Right ventricle myocardium superior (tissue), 1 donor: ENCODE measurements at places on chromosomes 12 and 14. TPM values are rescaled to one million over a fixed set of nuclear protein-coding genes. Genes with fewer than 3 reads are reported as not detected.

The NUDT14 gene
- 32.2 TPM for total RNA-seq

DNA sequence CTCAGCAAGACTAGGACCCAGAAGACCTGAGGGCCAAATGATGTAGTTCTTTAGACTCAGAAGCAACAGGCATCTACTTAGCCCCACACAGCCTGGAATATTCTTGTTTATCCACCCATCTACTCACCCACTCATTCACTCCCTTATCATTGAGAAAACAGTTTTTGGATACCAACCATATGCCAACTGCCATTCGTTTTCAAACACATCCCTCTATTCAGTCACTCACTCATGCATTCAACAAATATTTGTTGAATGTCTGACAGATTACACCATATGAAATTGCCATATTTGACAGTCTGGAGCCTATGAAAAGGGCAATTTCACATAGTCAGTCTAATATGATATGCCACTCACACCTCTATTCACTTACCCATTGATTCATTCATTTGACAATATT, 103.2 kb downstream of the NT5DC3 start:
- no peak for DNase-seq

GRCh38 chr14:58414845-58415244, 12.5 kb downstream of the TIMM9 start:
- no peak for DNase-seq

GRCh38 chr12:56257071-56257470, 1.1 kb downstream of the ANKRD52 start:
- no peak for DNase-seq

DNA sequence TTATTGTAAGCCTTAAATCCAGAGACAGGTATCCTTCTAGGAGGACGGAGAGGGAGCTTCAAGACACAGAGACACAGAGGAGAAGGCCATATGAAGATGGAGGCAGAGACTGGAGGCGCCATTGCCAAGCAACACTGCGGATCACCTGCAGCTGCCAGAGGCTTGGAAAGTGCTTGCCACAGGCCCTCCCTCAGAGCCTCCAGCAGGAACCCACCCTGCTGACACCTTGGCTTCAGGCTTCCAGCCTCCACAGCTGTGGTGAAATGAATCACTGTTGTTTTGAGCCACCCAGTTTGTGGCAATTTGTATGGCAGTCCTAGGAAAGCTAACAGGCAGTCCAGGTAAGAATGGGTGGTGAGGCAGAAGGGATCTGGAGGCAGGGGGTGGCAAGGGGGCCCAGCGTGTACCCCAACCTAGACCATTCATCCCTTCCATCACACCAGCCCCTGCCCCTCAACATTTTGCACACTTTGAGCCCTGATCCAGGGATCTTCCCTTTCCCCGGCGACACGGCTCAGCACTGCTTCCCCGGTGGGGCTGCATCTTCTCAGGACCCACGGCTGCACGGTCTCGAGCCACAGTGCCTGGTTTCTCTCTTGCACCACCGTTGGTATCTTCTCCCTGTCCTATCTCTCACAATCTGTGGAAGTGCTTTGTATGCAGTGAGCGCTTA, 22.3 kb upstream of the BCDIN3D start:
- no peak for DNase-seq

DNA sequence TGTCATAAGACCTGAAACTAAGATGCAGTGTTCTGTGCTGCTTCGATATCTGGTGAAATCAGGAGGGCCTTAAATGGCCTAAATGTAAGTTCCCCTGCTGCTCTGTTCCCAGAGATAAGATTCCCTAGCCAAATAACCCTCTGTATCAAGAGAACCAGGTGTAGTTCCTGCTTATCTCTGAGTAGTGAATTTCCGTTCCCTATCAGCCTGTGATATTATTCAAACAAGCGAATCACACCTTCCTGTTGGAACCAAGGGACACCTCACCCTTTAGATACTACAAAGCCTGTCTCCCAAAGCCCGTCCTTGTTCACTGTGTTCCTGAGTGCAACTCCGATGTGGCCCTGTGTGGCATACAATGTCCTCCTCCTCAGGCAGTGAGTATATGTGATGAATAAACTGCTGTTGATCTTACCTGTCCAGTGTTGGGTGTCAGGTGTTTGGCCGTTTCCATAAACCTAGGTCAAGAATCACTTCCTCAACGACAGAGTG, 52.2 kb upstream of the COCH start:
- no peak for DNase-seq

DNA sequence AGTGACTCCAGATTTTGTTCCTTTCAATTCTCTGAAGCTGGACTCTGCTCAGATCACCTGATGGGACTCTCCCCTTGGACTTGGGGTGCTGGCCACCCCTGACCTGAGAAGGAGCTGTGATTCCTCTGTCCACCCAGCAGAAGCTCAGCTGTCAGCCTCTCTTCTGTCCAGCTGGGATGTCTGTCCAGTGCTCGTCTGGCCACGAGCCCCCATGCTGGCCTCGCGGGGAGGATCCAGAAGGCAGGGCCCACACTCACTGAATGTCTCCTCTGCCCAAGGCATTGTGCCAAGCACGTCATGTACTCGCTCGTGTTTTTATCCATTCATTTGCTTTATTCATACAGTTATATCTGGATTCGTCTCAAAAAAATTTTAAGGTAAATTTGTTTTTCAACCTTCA, 14.2 kb upstream of the SLC24A4 start:
- DNase-seq: no peak

The KITLG gene
- total RNA-seq: 10.1 TPM

The BTBD7 gene
- 15.9 TPM for total RNA-seq

GRCh38 chr12:88258396-88258795, 116.3 kb downstream of the TMTC3 start:
- DNase-seq: no peak

DNA sequence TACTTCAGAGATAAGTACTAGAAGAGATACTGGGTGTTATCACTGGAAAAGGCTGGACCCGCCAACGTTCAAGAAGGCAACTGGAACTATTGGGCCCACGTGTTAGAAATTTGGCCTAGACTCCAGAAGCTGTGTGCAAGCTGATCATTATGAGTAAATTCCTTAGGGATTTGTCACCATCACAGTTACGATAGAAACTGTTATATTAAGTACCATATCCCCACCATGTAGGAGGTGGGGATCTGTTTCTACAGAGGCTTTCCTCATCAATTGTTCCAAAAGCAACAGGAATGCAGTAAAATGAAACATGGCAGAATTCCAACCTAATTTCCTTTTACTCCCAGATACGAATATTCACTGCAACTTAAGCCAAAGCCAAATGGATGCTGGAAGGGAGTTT, 170.7 kb downstream of the NOVA1 start:
- peak; percentile 15 for DNase-seq

DNA sequence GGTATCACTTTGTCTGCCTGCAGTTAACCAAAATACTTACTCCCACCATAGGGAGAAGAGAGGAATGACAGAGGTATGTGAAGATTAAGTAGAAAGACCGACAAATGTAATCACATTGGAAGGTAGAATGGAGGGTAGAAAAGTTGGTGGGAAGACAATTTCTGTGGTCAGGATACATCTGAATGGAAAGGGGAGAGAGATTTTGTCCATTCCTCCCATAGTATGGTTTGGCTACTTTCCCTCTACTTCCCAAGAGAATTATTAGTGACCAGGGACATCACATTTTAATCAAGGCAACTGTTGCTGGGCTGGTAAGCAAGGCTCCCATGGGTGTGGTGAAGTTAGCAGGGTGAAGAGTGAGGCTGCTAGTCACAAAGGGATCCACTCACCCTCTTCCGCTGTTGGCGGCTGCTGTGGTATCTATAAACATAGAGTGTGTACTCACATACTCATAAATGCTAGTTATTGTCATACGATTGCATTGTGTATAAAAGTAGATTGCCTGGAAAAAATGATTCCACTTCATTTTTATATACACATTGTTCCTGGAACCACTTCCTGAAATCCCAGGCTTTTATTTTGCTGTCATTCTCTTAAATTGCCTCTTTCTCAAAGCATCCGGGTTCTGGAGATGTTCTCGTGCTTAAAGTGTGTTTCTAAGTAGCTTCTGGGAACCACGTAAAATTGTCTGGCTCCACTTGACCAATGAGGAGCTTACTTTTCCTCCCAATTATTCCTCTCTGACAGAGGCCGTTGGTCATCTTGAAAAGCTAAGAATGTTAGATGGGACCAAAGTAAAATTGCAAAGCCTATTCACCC, 413.1 kb downstream of the ZFP36L1 start:
- DNase-seq: no peak

The SLC2A3 gene
- total RNA-seq: 8.8 TPM

- DNase-seq: no peak
Measured at GRCh38 chr12:67774983-67775587, 126.5 kb downstream of the DYRK2 start.

The FGF23 gene
- total RNA-seq: not detected

The MGP gene
- 231 TPM for total RNA-seq

- DNase-seq: no peak
Measured at GRCh38 chr12:90017316-90017715, 308.7 kb upstream of the ATP2B1 start.

DNA sequence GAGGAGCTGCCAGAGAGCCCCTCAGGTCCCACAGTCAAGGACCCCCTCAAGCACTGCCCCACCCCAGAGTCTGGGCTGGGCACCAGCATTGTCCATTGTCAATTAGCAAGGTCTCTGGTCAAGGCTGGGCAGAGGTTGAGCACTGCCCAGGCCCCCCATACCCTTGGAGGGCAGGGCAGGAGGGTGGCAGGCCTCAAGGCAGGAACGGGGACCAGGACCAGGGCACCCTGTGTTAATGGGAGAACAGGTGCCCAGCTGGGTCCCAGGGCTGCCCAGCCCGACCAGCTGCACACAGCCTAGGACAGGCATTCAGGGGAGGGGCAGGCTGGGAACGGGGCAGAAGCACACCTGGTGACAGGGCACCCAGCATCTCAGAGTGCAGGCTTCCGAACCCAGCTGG, 18.4 kb downstream of the SIVA1 start:
- no peak for DNase-seq

GRCh38 chr12:48786591-48787544, 2.0 kb downstream of the ADCY6 start:
- peak; percentile 66 for DNase-seq

The CLEC1A gene
- total RNA-seq: 2.5 TPM

- DNase-seq: no peak
Measured at GRCh38 chr12:96375841-96376604, 24.2 kb downstream of the CDK17 start.
